ENCODE measurements at places on chromosomes 5 and 9.
A peak's percentile ranks its signal among the peaks of the same experiment; 100 is the strongest.

DNA sequence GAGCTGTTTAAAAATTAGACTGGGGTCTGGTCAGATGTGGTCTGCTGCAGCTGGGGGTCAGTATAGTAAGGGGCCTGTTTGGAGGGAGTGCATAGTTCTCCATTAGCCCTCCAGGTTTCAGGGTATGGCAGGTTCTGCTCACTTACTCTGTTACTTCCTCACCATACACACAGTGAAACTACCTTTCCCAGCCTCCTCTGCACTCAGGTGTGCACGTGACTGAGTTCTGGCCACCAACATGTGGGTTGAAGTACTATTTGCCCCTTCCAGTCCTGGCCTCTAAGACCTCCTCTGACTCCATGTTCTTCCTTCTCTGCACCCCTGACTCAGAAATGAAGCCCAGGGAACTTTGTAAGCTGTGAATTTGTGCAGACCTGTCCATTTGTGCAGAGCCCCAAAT, 190.5 kb upstream of the CLINT1 start:
- H3K27ac ChIP-seq = no peak overlapping the region
- DNase-seq = no peak
- H3K36me3 ChIP-seq = no peaks in the 10 kb centered on the region
- H3K27me3 ChIP-seq = no peaks in the 10 kb centered on the region

GRCh38 chr5:169728-170094, 21.6 kb upstream of the LRRC14B start:
- H3K4me1 ChIP-seq = peaks cover 24% of the 10 kb centered on the region
- no peak for DNase-seq
- no peaks in the 10 kb centered on the region for H3K27me3 ChIP-seq
- peak overlapping the region; percentile 99 for H3K27ac ChIP-seq
- H3K4me3 ChIP-seq = no peak overlapping the region

- no peak overlapping the region for H3K4me3 ChIP-seq
- no peaks in the 10 kb centered on the region for H3K27me3 ChIP-seq
Observed at GRCh38 chr9:135239100-135239768, 151.8 kb downstream of the OLFM1 start.

DNA sequence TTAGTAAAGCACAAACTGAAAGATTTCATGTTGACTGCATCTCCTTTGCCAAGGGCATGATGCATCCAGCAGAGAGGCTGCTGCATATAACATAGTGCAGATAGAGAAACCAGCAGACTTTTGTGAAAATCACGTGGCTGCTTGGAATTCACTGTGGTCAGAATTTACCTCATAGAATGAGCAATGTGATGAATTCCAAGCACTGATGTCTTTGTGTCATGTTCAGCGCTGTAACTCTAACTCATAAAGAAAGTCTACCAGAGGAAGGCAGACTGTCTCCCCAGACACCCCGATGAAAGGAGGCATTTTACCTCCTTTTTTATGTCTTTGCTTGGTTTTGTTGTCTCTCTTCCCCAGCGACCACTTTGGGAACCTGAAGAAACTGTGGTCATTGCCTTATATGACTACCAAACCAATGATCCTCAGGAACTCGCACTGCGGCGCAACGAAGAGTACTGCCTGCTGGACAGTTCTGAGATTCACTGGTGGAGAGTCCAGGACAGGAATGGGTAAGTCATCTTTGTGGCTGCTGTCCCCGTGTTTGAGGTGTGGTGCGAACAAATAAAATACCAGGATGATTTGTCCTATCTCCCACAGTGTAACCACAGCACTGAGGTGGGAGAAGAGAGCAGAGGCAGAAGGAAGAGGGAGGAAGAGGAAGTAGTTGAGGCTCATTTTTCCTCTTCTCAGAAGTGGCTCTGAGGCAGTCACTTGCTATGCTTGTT, 42.0 kb downstream of the ITK start:
- DNase-seq = peak; percentile 76
- no peak overlapping the region for H3K4me3 ChIP-seq
- peaks cover 7% of the 10 kb centered on the region for H3K4me1 ChIP-seq
- H3K36me3 ChIP-seq = no peaks in the 10 kb centered on the region
- H3K27me3 ChIP-seq = no peaks in the 10 kb centered on the region

DNA sequence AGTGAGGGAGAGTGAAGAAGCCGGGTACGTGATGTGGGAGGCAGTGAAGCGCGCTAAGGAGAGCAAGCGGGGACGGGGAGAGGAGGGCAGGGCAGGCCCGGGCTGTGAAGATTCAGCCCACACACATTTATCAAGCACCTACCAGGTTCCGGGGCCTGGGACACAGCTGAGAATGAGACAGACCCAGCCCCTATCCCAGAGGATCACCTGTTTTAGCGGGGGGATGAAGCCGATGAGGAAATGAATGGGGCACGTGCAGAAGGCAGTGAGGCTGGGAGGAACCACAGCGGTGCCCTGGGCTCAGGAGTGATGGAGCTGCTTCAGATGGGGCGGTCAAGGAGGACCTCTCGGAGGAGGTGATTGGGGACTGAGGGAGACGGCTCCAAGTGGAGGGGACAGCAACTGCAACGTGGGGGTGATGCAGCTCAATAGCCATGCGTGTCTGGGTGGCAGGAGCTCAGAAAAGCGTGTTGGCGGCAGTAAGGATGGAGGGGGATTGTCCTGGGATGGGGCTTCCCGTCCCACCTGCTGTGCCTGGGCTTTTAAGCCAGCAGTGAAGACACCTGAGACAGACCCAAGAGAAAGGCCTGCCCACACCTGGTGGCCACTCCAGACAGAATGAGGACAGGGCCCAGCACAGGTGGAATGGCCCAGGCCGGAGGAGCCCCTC, 77.5 kb upstream of the UNC5A start:
- no peak overlapping the region for H3K4me3 ChIP-seq
- H3K27me3 ChIP-seq = peaks cover 19% of the 10 kb centered on the region
- DNase-seq = no peak
- no peaks in the 10 kb centered on the region for H3K36me3 ChIP-seq
- no peaks in the 10 kb centered on the region for H3K4me1 ChIP-seq

- H3K27ac ChIP-seq = no peak overlapping the region
- no peaks in the 10 kb centered on the region for H3K36me3 ChIP-seq
- H3K4me1 ChIP-seq = peaks cover 2% of the 10 kb centered on the region
Observed at GRCh38 chr5:176671399-176671798, 24.1 kb downstream of the TSPAN17 start.

DNA sequence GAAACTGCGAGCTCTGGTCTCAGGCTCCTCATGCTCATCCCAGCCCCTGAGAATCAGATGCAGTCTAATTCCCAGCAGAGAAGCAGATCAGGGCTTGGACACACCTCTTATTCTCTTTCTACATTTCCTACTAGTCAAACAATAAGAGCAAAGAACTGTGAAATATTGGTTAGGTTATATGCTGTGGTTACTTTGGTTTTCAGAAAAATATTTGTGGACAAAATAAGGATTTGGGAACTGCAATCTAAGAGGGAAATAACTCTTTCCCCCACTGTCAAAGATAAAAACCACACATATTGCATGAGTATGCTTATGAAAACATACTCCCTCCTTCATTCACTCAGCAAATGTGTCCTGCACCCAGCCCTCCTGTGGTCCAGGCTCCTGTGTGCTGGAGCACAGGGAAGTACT, 164.5 kb upstream of the S1PR3 start:
- peak; percentile 97 for DNase-seq
- H3K27ac ChIP-seq = peak overlapping the region; percentile 7
- H3K27me3 ChIP-seq = peaks cover 18% of the 10 kb centered on the region
- no peaks in the 10 kb centered on the region for H3K36me3 ChIP-seq
- H3K4me3 ChIP-seq = no peak overlapping the region
